ENCODE measurements at places on chromosomes 13 and 19. TPM values are rescaled to one million over a fixed set of nuclear protein-coding genes. Genes with fewer than 3 reads are reported as not detected.

PCDH20 gene
- 1.3 TPM for polyA plus RNA-seq

IL11 gene
- 0.40 TPM for polyA plus RNA-seq

CD22 gene
- 0.82 TPM for polyA plus RNA-seq

IGFLR1 gene
- polyA plus RNA-seq, result 3.3 TPM

ITPKC gene
- 9.9 TPM for polyA plus RNA-seq

DNA sequence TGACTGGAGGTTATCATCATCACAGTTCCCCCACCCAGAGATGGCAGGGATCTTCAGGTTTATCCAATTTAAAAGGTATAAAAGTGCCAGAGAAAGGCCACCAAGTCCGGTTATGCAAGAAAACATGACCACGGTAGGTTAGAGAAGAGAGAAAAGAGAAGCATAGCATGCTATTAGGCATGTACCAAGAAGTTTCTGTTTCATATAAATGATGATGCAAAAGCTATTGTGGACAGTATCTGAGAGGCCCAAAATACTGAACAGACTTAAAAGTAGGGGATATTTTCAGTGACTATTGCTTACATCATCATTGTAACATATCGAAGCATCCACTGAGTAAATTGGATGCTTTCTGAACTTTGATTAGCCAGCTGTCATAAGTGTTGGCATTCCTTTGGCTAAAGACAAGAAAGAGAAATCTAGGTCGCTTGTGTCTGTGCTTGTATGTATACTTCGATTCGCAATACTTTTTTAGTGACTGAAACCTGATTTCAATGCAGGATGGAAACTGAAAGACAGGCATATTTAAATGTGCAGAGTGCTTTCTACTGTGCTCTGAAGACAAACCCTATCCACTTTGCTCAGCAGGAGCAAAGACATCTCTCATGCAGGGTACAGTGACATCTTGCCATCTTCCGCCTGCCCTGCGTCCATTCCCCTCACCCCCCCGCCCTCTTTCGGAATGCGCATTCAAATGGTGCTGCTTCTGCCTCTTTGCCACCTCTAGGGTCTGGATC is 180.3 kb downstream of the SHISA2 start:
- DNase-seq, result no peak

DNA sequence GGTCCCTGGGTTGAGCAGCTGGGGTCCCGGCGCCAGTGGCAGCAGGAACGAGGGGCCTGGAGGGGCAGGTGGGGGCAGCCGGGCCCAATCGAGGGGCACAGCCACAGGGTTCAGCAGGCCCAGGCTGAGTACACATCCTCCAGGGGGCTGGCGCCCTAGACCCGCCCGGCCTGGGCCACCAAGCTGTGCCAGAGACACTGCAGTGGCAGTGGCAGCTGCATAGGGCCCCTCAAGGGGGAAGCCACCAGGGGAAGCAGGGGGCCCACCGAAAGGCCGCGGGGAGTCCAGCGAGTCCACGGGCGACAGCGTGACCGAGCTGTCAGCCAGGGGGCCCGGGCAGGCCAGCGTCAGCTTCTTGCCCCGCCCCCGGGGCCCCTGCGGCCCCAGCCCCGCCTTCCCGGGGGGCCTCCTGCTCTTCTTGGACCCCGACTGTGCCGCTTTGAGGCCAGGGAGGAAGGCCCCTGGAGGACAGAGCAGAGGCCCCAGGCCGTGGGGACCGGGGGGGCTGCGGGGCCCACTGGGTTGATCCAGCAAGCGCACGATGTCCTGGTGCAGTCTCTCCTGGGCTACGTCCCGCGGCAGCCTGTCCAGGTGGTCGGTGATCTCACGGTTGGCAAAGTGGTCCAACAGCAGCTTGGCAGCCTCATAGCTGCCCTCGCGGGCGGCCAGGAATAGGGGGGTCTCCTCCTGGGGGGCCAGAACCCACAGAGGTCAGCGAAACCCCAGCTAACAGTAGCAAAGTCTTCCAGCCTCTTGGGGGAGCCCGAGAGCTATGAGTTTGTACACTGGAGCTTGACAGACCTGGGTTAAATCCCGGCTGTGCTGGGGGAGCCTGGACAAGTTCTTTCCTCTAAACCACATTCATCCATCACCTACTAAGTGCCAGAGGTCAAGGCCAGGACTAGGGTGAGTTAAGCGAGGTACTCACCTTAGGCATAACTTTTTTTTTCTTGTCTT is 39.5 kb downstream of the NOTCH3 start:
- DNase-seq, result no peak

- no peak for DNase-seq
These were observed 102.2 kb upstream of the PEG3 start for GRCh38 chr19:56942756-56943155.

GRCh38 chr19:39949026-39949747 is 14.8 kb upstream of the FCGBP start:
- DNase-seq, result no peak

DNA sequence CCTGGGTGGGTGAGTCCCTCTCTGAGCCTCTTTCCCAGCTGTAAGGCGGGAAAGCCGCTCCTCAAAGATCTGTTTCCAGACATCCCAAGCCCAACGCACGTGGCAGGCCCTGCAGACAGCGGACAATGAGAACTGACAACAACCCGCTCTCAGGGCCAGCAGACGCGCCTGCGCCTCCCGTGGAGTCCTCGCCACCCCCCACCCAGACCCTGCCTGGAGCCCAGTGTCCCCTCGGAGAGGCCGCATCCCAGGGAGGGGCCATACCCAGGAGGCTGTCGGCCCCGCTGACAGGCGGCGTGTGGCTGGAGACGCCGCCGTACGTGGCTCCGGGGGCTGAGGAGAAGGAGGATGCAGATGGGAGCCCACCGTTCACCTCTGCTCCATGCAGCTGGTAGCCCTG is 16.3 kb upstream of the UQCR11 start:
- no peak for DNase-seq

DNA sequence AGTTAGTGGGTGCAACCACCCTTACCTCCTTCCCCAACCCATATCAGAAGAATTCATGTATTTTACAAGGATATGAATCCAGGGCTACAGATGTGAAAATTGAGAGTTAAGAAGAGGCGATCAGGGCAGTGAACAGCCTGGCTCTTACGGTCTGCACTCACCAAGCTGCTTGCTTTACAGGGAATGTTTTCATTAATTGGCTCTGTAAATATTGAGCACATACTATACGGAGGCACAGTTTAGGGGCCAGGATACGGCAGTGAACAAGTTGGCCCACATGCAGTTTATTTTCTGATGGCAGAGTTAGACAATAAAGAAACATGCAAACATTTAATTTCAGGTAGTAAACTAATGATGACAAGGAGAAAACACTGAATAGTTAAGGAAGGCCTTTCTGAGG is 6.4 kb downstream of the POLR1D start:
- DNase-seq, result no peak

DNA sequence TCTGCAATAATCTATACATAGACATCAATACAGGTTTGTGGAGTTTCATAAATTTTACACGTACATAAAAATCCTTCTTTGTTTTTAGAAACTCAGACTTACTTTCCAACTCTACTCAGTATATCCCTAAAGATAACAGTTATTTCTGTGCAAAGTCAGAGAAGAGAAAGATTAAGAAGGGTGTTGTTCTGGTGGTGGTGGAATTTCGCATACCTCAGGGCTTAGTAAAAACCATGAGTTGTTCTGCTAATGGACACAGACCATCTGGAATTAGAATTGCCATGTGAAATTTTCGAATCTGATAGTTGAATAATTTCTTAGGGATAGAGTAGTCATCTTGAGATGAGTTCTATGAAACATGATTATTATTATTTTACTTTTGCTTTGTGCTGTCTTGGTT is 102.7 kb downstream of the ZAR1L start:
- no peak for DNase-seq
